Liver (tissue), 10 donors: ENCODE measurements at places on chromosomes 5 and 9. TPM values are rescaled to one million over a fixed set of nuclear protein-coding genes. Genes with fewer than 3 reads are reported as not detected.

Gene OMD
- 0.75 TPM for total RNA-seq

Gene LTC4S
- 1.3 TPM for total RNA-seq

Gene SPTLC1
- 38.0 TPM for total RNA-seq

DNA sequence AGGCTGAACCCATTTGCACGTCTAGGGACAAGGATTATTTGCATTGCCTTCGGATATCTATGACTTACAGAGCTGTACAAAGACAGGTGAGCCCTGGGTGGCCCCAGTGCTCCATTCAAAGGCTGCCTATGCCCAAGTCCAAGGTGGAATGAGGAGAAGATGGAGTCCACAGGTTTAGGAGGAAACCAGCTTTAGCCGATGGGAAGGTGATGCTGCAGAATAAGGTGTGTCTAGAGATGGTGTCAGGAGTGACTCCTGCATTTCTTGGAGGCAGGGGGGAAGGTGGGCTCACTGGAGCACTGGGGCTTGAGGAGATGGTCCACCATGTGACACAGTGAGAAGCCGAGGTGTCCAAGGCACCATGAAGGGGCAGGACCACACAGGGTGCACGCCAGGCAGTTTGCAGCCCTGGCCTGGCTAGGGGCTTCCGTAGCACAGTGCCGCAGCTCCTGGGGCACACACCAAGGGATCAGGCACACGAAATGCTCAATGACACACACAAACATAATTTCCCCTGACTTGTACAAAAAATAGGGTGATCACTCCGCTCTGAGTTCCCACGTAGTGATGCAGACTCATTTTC lies 32.1 kb downstream of the SEMA4D start:
- H3K27me3 ChIP-seq, result no peaks in the 10 kb centered on the region
- H3K36me3 ChIP-seq, result no peaks in the 10 kb centered on the region
- no peak overlapping the region for H3K4me3 ChIP-seq
- no peak for DNase-seq

- H3K36me3 ChIP-seq, result no peaks in the 10 kb centered on the region
- H3K4me1 ChIP-seq, result peaks cover 6% of the 10 kb centered on the region
- no peaks in the 10 kb centered on the region for H3K27me3 ChIP-seq
- no peak overlapping the region for H3K27ac ChIP-seq
- DNase-seq, result no peak
Observed at GRCh38 chr5:93886917-93887361, 145.5 kb upstream of the POU5F2 start.

Gene BTNL3
- 0.19 TPM for total RNA-seq
